ENCODE measurements at places on chromosomes 3 and 15. TPM values are rescaled to one million over a fixed set of nuclear protein-coding genes. Genes with fewer than 3 reads are reported as not detected.

GRCh38 chr15:60580073-60580472 is 101.1 kb upstream of the ICE2 start:
- H3K27me3 ChIP-seq, result no peaks in the 10 kb centered on the region
- DNase-seq, result no peak
- H3K4me3 ChIP-seq, result peak overlapping the region; percentile 77
- peaks cover 67% of the 10 kb centered on the region for H3K4me1 ChIP-seq

- H3K27ac ChIP-seq, result no peak overlapping the region
- no peak for DNase-seq
- H3K4me3 ChIP-seq, result no peak overlapping the region
- H3K36me3 ChIP-seq, result peaks cover 2% of the 10 kb centered on the region
Observed at GRCh38 chr3:43213631-43214030, 72.7 kb upstream of the SNRK start.

- H3K27ac ChIP-seq, result no peak overlapping the region
- no peak overlapping the region for H3K4me3 ChIP-seq
- DNase-seq, result no peak
Observed at GRCh38 chr3:43727930-43728329, 37.2 kb downstream of the ABHD5 start.

DNA sequence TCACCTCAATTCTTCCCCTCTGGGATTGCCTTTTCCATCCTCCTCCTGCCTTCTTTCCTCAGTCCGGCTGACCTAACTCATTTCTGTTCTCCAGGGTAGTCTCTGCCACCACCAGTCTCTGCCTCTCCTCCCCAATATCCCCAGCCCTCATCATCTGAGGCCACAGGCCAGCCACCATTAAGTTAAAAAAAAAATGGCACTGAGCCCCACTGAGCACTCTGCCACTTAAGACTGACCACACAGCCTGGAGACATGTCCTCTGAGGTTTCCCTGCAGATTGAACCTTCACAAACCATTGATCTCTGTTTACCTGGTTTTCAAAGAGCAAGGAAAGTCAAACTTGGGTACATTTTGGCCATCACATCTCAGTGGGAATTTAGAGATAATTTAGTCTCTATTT is 13.6 kb downstream of the LRRC2 start:
- no peak overlapping the region for H3K4me3 ChIP-seq
- H3K36me3 ChIP-seq, result peaks cover 5% of the 10 kb centered on the region
- no peak overlapping the region for H3K27ac ChIP-seq
- H3K27me3 ChIP-seq, result peaks cover 32% of the 10 kb centered on the region
- DNase-seq, result no peak
- peaks cover 15% of the 10 kb centered on the region for H3K4me1 ChIP-seq

- H3K4me1 ChIP-seq, result no peaks in the 10 kb centered on the region
- H3K36me3 ChIP-seq, result no peaks in the 10 kb centered on the region
- H3K4me3 ChIP-seq, result no peak overlapping the region
- no peak for DNase-seq
- no peaks in the 10 kb centered on the region for H3K27me3 ChIP-seq
Observed at GRCh38 chr3:34279901-34280300, 481.5 kb downstream of the PDCD6IP start.

DNA sequence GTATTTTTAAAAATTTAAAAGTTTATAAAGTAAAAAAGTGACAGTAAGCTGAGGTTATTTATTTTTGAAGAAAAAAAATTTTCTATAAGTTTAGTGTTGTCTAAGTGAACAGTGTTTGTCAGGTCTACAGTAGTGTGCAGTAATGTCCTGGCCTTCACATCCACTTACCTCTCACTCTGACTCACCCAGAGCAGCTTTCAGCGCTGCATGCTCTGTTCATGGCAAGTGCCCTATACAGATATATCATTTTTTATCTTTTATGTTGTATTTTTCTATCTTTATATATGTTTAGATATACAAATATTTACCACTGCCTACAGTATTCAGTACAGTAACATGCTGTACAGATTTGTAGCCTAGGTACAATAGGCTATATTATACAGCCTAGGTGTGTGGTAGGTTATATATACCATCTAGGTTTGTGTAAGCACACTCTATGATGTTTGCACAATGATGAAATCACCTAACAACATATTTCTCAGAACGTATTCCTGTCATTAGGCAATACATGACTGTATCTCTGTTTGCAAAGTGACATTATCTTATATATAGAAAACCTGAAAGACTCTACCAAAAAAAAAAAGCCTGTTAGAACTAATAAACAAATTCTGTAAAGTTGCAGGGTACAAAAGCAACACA is 75.9 kb upstream of the TMC3 start:
- no peak overlapping the region for H3K4me3 ChIP-seq
- peaks cover 4% of the 10 kb centered on the region for H3K4me1 ChIP-seq
- no peak overlapping the region for H3K27ac ChIP-seq
- H3K36me3 ChIP-seq, result no peaks in the 10 kb centered on the region
- peaks cover 12% of the 10 kb centered on the region for H3K27me3 ChIP-seq

- no peaks in the 10 kb centered on the region for H3K36me3 ChIP-seq
- no peak overlapping the region for H3K27ac ChIP-seq
- no peak overlapping the region for H3K4me3 ChIP-seq
- H3K27me3 ChIP-seq, result peaks cover 29% of the 10 kb centered on the region
- DNase-seq, result no peak
Observed at GRCh38 chr3:10373686-10374261, 52.9 kb upstream of the SEC13 start.

DNA sequence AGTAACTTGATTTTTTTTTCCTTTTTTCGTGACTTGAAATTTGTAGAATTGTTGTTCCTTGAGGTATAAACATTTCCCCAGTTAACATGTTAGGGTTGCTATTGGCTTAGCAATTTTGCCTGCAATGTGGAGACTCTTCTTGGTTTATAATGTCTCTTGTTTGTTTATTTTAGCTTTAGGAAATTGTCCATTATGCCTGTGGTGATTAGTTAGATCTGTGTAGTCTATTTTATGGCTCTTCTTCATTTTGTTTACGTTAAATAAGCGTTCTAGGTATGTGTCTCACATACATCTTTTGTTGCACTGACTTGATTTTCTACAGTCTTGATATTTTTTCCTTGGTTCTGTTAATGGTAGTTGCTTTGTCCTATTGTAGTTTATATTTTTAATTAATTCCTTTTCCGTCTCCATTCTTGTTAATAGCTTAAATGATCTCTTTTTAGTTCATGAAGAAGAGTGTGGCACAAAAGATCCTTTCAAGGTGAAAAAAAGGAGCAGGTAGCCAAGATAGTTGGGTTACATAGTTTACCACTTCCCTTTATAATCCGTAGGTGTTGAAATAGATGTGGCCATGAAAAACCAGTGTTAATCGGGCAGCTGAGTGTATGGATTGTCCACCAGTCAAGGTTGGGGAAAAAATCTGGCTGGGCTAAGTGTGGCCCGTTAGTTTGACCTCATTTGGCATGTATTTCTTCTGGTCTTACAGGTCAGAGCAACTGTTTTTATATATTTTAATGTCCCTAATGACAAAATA is 12.1 kb downstream of the IQGAP1 start:
- peaks cover 34% of the 10 kb centered on the region for H3K36me3 ChIP-seq
- no peaks in the 10 kb centered on the region for H3K27me3 ChIP-seq
- H3K4me3 ChIP-seq, result peak overlapping the region; percentile 69
- H3K4me1 ChIP-seq, result peaks cover 60% of the 10 kb centered on the region

DNA sequence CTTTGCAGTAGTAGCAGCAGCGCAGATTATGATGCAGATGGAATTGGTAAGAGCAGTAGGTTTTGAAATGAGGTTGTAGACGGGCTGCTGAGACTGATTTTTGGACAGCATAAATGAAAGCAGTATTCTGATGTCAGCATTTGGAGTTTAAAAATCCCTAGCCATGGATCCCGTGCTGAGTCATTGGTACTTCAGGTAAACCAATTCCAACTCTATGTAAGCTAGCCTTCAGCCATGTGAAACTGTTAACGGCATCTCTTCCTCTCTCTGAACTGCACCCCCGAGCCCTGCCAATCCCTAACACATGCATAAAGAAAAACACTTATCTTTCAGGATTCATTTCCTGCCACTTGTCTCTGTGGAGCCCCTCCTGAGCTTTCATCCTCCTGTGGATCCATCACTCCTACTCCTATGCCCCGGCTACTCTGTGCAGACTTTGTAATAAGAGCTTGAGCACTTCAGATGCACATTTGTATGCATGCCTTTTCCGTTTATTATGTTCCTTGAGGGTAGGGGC is 119.0 kb downstream of the AKAP13 start:
- H3K4me3 ChIP-seq, result no peak overlapping the region
- H3K27me3 ChIP-seq, result no peaks in the 10 kb centered on the region
- H3K27ac ChIP-seq, result no peak overlapping the region
- DNase-seq, result no peak
- H3K4me1 ChIP-seq, result peaks cover 35% of the 10 kb centered on the region

GRCh38 chr15:64071931-64072765 is 21.5 kb downstream of the CIAO2A start:
- peaks cover 20% of the 10 kb centered on the region for H3K4me1 ChIP-seq
- no peaks in the 10 kb centered on the region for H3K27me3 ChIP-seq
- DNase-seq, result no peak
- no peak overlapping the region for H3K27ac ChIP-seq
- H3K36me3 ChIP-seq, result peaks cover 9% of the 10 kb centered on the region

DNA sequence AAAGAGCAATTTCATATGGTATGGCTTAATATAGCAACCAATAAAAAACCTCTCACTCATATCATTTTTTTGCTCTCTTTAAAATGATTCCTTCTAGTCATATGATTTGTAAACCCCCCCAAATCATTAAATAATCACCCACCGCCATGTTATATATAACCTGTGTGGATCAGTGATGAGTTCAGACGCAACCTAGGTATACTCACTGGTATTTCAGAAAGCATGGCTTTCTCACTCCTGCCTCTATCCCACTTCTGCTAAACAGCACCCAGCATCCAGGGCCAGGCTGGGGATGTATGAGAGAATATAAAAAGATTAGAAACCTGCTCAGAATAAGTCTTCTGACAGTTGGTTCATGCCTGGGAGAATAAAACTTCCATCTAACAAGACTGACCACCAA is 172.3 kb upstream of the PRICKLE2 start:
- no peaks in the 10 kb centered on the region for H3K27me3 ChIP-seq
- H3K4me3 ChIP-seq, result no peak overlapping the region
- no peak overlapping the region for H3K27ac ChIP-seq
- H3K36me3 ChIP-seq, result no peaks in the 10 kb centered on the region

Gene HTR3E
- not detected for total RNA-seq

Gene SCAMP5
- 0.22 TPM for total RNA-seq

Gene CYP19A1
- total RNA-seq, result not detected

Gene GOLGA6A
- not detected for total RNA-seq

Gene CACNA2D3
- not detected for total RNA-seq

Gene A4GNT
- not detected for total RNA-seq

Gene CHRNA3
- not detected for total RNA-seq
